ENCODE measurements at places on chromosomes 2 and 18.

- DNase-seq: no peak
Measured at GRCh38 chr2:10341193-10341592, 38.5 kb downstream of the HPCAL1 start.

DNA sequence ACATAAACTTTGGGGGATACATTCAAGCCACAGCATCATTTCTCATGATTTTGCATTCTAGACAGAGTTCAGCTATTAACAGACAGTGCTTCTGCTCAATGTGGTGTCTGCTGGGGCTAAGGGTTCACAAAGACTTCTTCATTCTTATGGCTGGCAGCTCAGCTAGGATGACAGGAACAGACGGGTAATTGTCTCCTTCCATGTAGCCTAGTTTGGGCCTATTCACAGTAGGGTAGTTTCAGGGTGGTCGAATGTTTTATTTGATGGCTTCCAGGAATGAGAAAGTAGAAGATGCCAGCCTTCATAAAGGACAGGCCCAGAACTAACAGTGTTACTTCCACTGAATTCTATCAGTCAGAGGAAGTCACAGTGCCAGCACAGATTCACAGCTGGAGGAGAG lies 26.0 kb upstream of the BCL2L11 start:
- DNase-seq: no peak

GRCh38 chr2:220366765-220367164 lies 739.3 kb downstream of the SLC4A3 start:
- no peak for DNase-seq

GRCh38 chr2:84870306-84870705 lies 10.6 kb downstream of the TRABD2A start:
- no peak for DNase-seq

- no peak for DNase-seq
Measured at GRCh38 chr18:68441241-68441640, 273.7 kb downstream of the TMX3 start.

- peak; percentile 38 for DNase-seq
Measured at GRCh38 chr2:164793529-164793928, 48.1 kb downstream of the COBLL1 start.

DNA sequence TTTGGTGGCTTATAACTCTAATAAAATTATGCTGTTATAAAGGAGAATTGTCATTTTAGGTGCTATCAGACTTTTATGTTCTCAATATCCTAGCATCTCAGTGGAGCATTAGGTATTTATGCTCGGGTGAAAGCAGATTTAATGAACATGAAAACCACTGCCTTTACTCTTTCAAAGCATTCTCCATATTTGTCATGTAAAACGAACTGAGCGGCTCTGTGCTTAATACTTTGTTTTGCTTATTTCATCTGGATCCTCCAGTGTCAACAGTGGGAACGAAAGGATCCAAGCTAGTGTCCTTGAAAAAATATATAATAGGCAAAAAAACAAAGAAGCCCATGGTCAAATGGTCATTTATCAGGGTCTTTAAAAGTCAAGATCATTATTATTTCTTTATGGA lies 53.5 kb downstream of the THSD7B start:
- DNase-seq: no peak

DNA sequence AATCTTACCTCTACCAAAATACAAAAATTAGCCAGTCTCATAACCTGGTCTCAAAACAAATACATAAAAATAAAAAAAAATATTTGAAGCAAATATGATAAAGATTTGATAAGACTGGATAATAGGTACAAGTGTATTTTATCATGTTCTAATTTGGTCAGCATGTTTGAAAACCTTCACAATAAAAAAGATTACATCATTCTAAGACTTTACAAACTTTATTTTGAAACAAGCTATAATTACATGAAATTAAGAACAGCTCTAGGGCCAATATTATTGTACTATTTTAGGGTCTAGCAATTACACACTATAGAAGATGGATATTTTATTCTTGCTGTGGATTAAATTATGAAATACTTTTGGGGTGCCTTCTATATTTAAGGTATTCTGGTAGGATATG lies 29.4 kb upstream of the MCM6 start:
- DNase-seq: no peak

GRCh38 chr18:40346146-40346545 lies 1608.9 kb upstream of the PIK3C3 start:
- DNase-seq: peak; percentile 48

- DNase-seq: no peak
Measured at GRCh38 chr2:187550857-187551256, 3.4 kb downstream of the TFPI start.

DNA sequence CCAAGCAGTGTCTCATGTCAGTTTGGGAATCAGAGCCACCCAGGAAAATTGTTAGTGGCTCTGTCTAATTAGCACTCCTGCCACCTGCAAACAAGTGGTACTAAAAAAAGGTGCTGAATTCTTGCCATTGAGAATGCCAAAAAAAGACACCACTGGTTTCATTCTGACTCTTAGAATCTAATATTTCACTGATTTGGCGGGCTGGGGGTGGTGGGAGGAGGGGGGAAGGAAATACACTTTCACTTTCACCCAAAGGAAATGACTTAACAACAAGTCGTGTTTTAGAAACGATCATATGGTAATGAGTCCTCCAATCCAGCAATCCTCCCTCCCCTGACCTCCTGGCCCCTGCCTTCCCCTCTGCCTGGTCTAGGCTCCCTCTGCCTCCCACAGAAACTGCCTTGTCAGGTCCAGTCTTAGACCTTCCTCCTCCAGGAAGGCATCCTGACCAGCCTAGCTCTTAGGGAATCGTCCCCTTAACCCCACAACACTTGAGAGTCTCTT lies 4.4 kb upstream of the KLHL29 start:
- DNase-seq: no peak

DNA sequence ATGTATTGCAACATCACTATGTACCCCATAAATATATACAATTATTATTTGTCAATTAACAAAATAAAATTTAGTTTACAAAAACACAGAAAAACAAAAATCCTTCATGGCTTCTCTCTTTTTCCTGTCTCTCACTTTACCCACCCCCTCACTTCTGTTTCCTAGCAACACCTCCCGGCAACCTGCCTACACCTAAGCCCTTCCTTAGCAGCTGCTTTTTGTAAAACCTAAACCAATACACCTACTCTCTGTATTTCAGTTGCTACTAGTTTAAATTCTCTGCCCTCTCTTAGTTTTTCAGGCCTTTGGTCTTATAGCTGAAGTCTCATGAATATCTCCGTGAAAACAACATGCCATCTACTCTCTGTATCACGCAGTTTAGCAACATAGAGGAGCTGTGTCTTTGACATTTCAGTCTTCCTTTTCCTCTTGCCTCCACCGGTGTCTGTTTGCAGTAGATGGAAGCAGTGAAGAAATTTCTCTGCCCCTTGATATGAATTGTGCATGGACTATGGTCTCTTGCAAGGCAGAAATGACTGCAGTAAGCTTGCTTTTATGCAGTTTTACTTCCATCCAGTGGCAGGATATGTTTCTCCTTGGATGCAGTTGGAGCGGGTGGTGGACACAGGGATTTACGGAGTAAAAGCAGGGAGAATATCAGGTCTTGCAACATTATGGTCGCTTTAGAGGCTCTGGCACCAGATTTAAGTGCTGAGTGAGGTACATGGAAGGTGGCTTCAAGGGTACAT lies 42.0 kb upstream of the ZDBF2 start:
- DNase-seq: no peak

GRCh38 chr2:55530539-55531081 lies 11.1 kb downstream of the CFAP36 start:
- no peak for DNase-seq

DNA sequence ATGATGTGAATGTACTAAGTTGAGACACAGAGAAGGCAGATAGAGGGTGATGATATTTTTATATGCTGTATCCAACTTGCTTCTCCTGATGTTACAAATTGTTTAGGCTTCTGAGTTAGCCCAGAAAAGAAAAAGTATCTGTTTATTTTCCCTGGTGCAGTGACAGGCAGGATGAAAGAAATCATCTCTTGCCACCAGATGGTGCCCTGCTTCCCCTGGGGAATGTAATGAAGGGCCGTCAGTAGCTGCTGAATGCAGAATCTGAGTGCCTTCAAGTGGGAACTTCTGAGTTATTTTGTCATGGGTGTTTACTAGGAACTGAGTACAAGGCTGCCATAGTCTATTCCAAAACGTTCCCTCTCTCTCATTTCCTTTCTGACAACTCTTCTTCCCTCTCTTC lies 525.6 kb downstream of the MBD2 start:
- peak; percentile 54 for DNase-seq

GRCh38 chr2:63698786-63699548 lies 110.2 kb downstream of the MDH1 start:
- peak; percentile 90 for DNase-seq

- no peak for DNase-seq
Measured at GRCh38 chr2:172639256-172639655, 83.4 kb downstream of the PDK1 start.

- no peak for DNase-seq
Measured at GRCh38 chr2:43300781-43301583, 74.6 kb upstream of the ZFP36L2 start.

GRCh38 chr2:118539290-118539689 lies 308.2 kb downstream of the EN1 start:
- peak; percentile 4 for DNase-seq

DNA sequence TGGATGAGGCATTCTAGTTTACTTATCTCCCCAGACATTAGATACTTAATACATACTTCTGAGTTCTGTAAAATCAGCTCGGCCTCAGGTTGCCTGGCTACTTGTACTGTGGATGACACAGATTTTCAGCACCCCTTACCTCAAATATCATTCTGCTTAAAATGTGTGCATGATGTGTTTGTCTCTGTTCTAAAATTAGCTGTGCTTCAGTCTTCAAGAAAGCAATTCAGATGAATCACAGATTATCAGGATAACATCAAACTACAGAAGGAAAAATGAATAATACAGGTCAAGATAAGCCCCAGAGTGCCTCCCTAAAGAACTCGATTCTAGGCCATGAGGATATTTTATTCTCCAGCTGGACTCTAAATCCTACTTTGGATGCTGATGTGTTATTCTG lies 21.3 kb upstream of the MAPRE2 start:
- no peak for DNase-seq

GRCh38 chr2:198187841-198188240 lies 383.4 kb downstream of the PLCL1 start:
- no peak for DNase-seq

GRCh38 chr18:42287047-42287446 lies 332.0 kb downstream of the PIK3C3 start:
- DNase-seq: no peak

DNA sequence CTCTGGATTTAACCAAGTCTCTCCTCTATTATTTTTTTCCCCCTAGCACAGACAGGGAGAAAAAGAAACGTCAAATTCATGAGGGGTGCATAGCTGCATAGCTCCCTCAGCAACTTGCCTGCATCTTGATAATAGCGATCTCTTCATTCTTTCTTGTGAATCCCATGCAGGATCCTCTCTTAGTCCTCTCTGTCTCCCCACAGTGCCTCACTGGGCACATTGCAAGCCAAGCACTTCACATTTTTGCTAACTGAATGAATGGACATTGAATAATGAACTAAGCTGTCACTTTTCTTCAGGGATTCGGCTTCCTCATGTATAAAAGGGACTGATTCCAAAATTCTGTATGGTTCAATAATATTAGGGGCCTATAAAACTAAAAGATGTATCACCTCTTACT lies 2.9 kb upstream of the EPB41L3 start:
- DNase-seq: peak; percentile 69

GRCh38 chr18:37443325-37444055 lies 122.1 kb downstream of the CELF4 start:
- no peak for DNase-seq

DNA sequence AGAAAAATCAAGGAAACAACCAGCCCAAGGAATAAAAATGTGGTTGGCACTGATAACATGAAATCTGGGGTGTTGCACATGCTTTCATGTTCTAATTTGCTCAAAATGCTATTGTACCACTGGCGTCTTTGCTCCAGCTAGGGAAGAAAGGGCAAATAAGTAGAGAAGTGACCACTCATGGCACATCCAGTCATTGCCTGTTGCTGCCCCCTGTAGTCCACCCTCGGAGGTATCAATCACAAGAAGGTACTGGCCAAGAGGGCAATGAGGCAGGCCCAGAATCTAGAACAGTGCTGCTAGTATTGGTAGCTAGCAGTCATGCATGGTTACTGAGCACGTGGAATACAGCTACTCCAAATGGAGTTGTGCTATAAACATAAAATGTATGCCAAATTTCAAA lies 213.4 kb downstream of the CDCA7 start:
- no peak for DNase-seq

GRCh38 chr2:43425659-43426058 lies 170.2 kb downstream of the THADA start:
- no peak for DNase-seq

DNA sequence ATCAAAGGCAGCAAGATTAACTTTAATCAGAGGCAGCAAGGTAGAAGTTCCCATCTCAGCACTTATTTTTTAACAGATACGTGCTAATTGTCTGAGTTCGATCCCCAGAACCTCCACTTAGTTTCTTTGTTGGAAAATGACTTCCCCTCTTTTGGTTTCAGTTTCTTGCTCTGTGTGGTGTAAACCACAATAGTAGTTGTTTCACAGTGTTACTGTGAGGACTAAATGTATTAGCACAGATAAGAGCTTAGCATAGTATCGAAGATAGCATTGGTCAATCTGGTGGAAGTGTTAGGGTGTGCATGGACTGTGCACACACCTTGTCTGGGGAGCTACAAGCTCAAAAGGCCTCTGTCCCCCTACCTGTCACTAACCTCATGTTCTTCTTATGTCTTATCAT lies 988.3 kb upstream of the GYPC start:
- no peak for DNase-seq

GRCh38 chr2:134601264-134601663 lies 117.5 kb downstream of the TMEM163 start:
- DNase-seq: no peak

- peak; percentile 0 for DNase-seq
Measured at GRCh38 chr2:49861821-49862220, 707.5 kb upstream of the FSHR start.

DNA sequence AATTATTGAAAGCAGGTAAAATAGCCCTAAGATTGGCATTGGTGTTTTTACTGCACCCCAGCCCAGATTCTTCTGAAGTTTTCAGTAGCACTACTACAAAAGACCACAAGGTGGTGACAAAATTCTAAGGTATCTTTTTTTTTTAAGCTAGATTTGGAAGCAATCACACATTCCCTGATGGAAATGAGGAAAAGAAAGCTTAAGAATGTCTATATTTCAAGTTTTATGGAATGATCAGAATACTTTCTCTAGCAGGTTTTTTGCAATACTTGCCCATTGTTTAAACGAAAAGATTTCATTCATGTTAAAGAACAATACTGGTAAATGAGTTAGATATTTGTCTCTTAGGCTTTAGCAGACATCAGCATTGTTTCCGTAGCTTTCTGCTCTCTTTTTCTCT lies 32.1 kb upstream of the ZNF638 start:
- DNase-seq: peak; percentile 33

- no peak for DNase-seq
Measured at GRCh38 chr18:34494359-34494696, 215.8 kb upstream of the DTNA start.

GRCh38 chr2:112782234-112782799 lies 2.0 kb downstream of the IL1A start:
- no peak for DNase-seq
